ENCODE measurements at places on chromosomes 13 and 19.

DNA sequence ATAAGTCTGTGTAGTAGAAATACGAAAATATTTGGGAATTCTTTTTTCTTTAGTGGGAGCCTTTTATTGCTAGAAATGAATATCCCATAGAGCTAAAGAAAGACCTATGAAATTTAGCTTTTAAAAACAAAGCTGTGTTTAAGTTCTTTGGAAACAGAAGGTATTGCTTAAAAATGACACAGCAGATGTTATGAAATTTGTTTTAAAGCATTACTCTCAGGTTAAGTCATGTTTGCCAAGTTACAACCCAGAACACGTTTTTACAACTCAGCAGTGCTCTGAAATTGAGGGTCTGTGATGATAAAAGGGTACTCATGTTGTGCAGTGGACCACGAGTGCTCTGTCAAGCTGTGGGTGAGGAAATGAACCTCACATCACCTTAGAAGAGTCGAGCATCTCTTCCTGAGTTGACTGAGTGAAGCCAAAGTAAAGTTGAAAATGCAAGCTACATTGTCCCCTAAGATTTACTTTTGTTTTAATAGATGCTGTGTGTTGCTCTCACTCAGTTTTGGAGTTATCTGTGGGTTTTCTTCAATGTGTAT is 161.1 kb downstream of the SHISA2 start:
- peak; percentile 17 for DNase-seq

- no peak for DNase-seq
Measured at GRCh38 chr13:77388944-77389624, 62.2 kb upstream of the MYCBP2 start.

GRCh38 chr13:76397413-76397812 is 488.8 kb downstream of the KCTD12 start:
- no peak for DNase-seq

GRCh38 chr13:106491463-106491862 is 44.0 kb downstream of the EFNB2 start:
- no peak for DNase-seq
